ENCODE measurements at places on chromosomes 5 and 9. TPM values are rescaled to one million over a fixed set of nuclear protein-coding genes. Genes with fewer than 3 reads are reported as not detected.

DNA sequence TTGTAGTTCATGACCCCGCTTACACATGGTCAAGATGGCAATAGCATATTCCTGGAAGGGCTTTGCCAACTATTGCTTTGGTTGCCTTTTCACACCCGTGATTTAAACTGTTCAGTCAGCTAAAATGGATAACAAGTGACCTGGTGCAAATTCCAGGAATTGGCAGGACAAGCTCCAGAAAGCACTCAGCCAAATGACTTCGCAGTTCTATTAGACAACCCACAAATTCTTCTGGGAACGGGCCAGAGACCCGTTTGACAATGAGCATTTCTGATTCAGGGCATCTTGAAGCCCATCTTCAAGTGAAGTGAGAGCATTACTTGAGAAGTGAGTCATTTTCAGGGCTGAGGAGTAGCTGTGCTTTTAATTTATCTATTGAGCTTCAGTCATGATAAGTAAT is 165.0 kb downstream of the DROSHA start:
- H3K4me1 ChIP-seq: no peaks in the 10 kb centered on the region
- H3K36me3 ChIP-seq: no peaks in the 10 kb centered on the region
- no peak for DNase-seq
- no peaks in the 10 kb centered on the region for H3K27me3 ChIP-seq

DNA sequence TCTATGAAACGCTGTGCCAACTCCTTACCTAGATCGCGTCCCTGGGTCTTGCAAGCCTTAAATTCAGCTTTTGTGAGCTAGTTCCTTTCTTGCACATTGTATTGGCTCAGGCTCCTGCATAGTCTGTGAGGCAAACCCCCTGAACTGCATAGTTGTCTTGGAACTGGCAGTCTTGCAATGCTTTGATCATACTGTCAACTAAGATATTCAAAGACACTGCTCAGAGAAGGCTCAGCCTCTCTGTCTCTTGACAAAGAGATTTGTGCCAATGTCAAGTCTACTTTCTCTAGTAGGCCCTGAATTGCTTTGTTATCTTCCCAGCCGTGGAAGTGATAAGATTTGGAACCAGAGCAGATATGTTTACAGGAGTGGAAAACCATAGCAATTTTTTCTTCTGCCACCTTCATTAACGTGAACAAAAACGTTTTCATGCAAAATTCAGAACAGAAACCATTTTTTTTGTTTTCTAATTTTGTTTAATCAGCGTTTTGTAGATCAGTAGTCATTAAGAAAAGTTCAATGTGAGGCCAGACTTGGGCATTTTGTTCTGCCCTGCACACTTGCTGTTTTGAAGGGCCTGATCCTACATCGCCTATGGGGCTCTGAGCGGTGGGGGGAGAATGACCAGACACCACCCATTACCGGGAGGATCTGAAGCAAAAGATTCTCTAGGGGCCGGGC is 27.6 kb upstream of the ENTREP1 start:
- peaks cover 17% of the 10 kb centered on the region for H3K4me1 ChIP-seq
- H3K4me3 ChIP-seq: no peak overlapping the region
- DNase-seq: no peak
- H3K27me3 ChIP-seq: no peaks in the 10 kb centered on the region

Gene PTGDS
- 10.4 TPM for total RNA-seq

GRCh38 chr5:136453986-136454758 is 88.8 kb upstream of the TRPC7 start:
- H3K4me3 ChIP-seq: no peak overlapping the region
- H3K27me3 ChIP-seq: no peaks in the 10 kb centered on the region
- H3K4me1 ChIP-seq: no peaks in the 10 kb centered on the region
- no peak overlapping the region for H3K27ac ChIP-seq

GRCh38 chr5:160635046-160635445 is 213.4 kb downstream of the PTTG1 start:
- H3K27me3 ChIP-seq: no peaks in the 10 kb centered on the region
- H3K36me3 ChIP-seq: no peaks in the 10 kb centered on the region
- DNase-seq: no peak
- no peak overlapping the region for H3K27ac ChIP-seq

Gene F12
- total RNA-seq: not detected

DNA sequence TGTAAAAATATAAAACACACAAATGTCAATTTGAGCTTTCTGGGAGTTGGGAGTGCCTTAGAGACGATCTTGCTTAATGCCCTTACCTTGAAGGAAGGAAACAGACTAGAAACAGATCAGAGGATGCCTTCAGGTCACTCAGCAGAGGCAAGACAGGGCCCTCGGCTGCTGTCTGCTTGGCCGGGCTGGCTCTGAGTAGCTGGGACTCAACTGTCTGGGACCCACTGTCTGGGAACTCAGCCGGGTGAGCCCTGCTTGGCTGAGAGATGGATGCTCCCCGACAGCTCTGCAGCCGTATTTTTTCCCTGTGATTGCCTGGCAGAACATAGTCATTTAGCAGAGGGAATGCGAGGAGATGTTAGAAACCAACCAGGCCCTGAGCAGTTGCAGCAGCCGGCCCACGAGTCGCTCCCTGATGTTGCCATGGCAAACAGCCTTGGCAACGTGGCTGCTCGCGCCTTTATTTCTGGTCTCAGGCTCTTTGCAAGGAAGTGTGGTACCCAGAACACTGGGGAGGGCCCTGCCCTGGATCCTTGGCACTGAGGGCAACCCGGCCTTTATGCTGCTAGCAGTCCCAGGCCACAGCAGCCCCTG is 10.9 kb downstream of the PPARGC1B start:
- no peaks in the 10 kb centered on the region for H3K36me3 ChIP-seq
- peak overlapping the region; percentile 53 for H3K27ac ChIP-seq
- peaks cover 35% of the 10 kb centered on the region for H3K4me1 ChIP-seq
- no peak overlapping the region for H3K4me3 ChIP-seq
- DNase-seq: no peak

DNA sequence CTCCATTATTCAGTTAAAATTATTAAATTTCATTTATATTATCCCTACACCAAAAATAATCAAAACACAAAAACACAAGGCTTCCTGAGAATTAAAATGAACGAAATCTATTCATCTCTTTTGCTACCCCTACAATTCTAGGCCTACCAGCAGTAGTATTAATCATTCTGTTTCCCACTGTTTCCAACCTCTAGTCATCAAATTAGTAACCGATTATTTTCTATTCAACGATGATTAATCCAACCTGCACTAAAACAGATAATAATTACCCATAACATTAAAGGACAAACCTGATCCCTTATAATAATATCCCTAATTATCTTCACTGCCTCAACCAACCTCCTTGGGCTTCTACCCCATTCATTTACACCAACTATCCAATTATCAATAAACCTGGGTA is 86.0 kb downstream of the INSL6 start:
- no peak overlapping the region for H3K4me3 ChIP-seq
- no peak overlapping the region for H3K27ac ChIP-seq
- DNase-seq: no peak
- H3K36me3 ChIP-seq: peaks cover 13% of the 10 kb centered on the region

GRCh38 chr5:50576265-50576664 is 90.2 kb upstream of the PARP8 start:
- no peaks in the 10 kb centered on the region for H3K4me1 ChIP-seq
- no peak overlapping the region for H3K4me3 ChIP-seq
- DNase-seq: no peak
- H3K36me3 ChIP-seq: no peaks in the 10 kb centered on the region

Gene CTXN3
- not detected for total RNA-seq

Gene SHISAL2B
- total RNA-seq: not detected

DNA sequence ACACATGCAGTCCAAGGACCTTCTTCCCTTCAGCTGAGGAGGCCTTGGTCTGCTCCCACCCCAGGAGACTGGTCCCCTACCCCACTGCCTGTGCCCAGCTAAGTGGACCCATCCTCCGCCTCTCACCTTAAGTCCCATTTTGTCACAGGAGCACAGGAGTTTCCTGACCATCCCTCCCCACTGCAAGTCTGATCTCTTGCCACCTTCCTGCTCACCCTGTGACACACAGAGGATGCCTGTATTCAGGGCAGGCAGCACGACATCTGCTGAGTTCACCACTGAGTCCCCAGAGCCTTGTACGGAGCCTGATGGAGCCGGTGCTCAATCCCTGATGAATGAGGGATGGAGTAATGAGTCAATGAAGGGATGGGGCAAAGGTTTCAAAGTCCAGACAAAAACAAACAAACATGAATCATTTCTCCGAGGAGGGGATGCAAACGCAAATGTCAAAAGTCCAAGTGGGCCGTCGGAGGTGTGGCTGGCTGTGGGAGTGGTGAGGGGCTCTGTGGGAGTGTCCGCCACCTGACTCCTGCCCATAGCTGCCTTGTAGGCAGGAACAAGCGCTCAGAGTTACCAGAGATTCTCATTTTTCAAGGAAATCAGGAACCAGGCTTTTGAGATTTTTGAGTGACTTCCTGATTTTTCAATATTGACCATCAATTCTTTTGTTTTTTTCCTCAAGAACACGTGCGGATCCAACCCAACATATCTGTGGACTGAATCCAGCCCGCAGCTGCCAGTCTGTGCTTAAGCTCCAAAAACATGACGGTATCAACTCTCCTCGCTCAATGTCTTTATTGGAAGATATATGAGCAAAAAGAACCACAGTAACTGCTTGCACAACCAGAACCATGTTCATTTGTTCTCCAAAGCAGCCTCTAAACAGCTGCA is 4.4 kb downstream of the RAPGEF1 start:
- H3K36me3 ChIP-seq: no peaks in the 10 kb centered on the region
- no peaks in the 10 kb centered on the region for H3K27me3 ChIP-seq
- H3K27ac ChIP-seq: peak overlapping the region; percentile 75
- no peak overlapping the region for H3K4me3 ChIP-seq
- H3K4me1 ChIP-seq: peaks cover 90% of the 10 kb centered on the region

DNA sequence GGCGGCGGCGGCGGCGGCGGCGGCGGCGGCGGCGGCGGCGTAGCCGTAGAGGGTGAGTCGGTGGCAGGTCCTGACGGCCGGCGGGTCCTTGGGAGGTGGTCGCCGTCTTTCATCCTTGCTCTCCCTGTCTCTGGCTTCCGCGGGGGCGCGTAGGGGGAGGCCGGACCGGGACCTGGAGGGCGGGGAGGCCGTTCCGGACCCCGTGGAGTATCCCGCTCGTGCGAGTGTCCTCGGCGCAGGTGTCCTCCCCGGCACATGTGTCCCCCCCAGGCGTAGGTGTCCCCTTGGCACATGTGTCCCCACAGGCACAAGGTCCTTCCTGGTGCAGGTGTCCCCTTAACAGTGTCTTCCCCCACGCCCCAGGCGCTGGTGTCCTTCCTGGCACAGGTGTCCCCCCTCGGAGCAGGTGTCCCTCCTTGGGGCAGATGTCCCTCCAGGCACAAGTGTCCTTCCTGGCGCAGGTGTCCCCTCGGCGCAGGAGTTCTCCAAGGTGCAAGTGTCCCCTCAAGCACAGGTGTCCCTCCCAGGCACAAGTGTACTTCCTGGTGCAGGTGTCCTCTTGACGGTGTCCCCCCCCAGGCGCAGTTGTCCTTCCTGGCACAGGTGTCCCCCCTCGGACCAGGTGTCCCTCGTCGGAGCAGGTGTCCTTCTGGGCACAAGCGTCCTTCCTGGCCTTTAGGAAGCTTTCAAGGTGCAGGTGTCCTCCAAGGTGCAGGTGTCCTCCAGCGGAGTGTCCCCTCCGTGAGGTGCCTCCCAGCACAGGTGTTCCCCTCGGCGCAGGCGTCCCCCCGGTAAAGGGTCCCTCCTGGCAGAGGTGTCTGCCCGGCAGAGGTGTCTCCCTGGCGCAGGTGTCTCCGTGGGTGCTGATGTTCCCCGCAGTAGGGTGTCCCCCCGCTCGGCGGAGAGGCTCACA is 519 bp downstream of the EXOC3 start:
- H3K27me3 ChIP-seq: no peaks in the 10 kb centered on the region
- peaks cover 45% of the 10 kb centered on the region for H3K4me1 ChIP-seq
- H3K27ac ChIP-seq: peak overlapping the region; percentile 87
- H3K4me3 ChIP-seq: peak overlapping the region; percentile 99

DNA sequence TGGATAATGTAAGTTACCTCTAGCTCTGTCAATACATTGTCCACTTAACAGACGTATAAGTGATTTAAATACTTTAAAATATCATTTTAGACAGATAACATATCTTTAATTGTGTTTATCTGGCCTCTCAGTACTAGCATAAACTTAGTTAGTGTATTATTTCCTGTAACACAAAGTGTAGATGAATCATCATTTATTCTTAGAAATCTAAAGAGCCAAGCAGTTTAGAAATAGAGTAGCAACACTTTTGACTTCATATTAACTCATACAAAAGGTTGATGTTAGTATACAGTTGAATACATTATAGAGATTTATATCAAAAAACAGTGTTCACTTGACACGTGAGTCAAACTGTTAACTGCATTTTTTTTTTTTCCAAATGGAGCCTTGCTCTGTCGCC is 18.0 kb downstream of the NCBP1 start:
- no peak overlapping the region for H3K4me3 ChIP-seq
- H3K27me3 ChIP-seq: no peaks in the 10 kb centered on the region
- DNase-seq: no peak
- peaks cover 79% of the 10 kb centered on the region for H3K36me3 ChIP-seq

- H3K27me3 ChIP-seq: no peaks in the 10 kb centered on the region
- peak; percentile 68 for DNase-seq
- H3K27ac ChIP-seq: no peak overlapping the region
- no peaks in the 10 kb centered on the region for H3K4me1 ChIP-seq
- H3K36me3 ChIP-seq: no peaks in the 10 kb centered on the region
Observed at GRCh38 chr5:169805527-169805934, 168.5 kb downstream of the DOCK2 start.

Gene LPAR1
- 53.2 TPM for total RNA-seq

Gene AFAP1L1
- 12.4 TPM for total RNA-seq

Gene ITK
- total RNA-seq: 6.3 TPM

DNA sequence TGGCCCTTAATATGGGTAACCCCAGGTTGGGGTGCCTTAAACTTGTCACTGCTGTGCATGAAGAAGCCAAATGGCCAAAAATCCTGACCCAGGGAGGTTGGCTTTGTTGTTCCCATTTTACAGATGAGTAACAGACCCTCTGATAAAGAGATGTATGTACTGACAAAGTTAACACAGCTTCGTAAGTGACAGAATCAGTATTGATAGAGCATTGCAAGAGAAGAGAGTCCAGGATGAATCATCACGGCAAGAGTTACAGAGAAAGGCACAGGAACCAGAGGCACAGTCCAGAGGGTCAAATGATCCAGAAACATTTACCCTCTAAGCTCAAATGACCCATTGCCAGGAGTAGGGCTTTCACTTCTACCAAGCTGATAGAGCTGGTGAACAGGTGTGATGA is 103.8 kb upstream of the SMC2 start:
- no peak overlapping the region for H3K4me3 ChIP-seq
- H3K27ac ChIP-seq: no peak overlapping the region
- H3K36me3 ChIP-seq: no peaks in the 10 kb centered on the region
- DNase-seq: no peak
- H3K27me3 ChIP-seq: no peaks in the 10 kb centered on the region

GRCh38 chr9:93081931-93082330 is 14.1 kb upstream of the CARD19 start:
- H3K4me3 ChIP-seq: no peak overlapping the region
- no peaks in the 10 kb centered on the region for H3K4me1 ChIP-seq
- no peaks in the 10 kb centered on the region for H3K27me3 ChIP-seq
- DNase-seq: no peak
- H3K27ac ChIP-seq: no peak overlapping the region

DNA sequence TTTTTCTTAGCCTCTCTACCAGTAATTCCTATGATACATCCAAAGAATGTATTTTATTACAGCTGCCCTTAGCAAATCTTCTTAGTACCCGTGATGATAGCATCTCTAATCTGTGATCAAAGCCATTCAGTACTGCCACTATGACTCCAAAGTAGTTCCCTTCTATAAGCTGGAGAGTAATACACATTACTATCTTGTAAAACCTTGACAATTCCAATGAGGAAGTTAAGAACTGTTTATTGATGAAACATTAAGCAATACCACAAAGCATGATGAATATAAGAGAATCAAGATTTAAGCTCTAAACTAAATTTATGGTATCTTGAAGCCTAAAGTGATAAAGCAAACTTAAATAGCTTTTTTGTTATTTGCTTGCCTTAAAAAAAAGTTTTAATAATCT is 86.1 kb downstream of the SMIM23 start:
- no peaks in the 10 kb centered on the region for H3K4me1 ChIP-seq
- H3K4me3 ChIP-seq: no peak overlapping the region
- DNase-seq: no peak
- peaks cover 95% of the 10 kb centered on the region for H3K36me3 ChIP-seq
- H3K27me3 ChIP-seq: no peaks in the 10 kb centered on the region

All from esophagus muscularis mucosa (tissue), 4 donors.